ENCODE measurements at places on chromosomes 12 and 14.

DNA sequence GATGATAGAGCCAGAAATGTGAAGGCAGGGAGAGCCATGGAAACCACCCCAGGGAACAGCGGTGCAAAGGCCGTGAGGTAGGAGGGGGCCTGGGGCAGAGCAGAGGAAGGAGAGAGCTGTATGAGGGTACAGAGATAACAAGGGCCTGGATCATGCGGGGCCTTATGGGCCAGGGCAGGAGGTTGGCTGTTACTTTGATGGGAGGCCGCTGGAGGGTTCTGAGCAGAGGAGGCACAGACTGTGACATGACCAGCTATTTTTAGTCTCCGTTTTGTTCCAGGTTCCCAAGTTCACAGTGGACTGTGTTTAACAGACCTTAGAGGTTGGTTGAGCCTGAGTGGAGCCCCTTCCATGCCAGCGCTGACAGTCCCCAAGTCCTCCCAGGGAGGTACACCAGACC lies 118.6 kb downstream of the GCH1 start:
- DNase-seq, result peak; percentile 26

DNA sequence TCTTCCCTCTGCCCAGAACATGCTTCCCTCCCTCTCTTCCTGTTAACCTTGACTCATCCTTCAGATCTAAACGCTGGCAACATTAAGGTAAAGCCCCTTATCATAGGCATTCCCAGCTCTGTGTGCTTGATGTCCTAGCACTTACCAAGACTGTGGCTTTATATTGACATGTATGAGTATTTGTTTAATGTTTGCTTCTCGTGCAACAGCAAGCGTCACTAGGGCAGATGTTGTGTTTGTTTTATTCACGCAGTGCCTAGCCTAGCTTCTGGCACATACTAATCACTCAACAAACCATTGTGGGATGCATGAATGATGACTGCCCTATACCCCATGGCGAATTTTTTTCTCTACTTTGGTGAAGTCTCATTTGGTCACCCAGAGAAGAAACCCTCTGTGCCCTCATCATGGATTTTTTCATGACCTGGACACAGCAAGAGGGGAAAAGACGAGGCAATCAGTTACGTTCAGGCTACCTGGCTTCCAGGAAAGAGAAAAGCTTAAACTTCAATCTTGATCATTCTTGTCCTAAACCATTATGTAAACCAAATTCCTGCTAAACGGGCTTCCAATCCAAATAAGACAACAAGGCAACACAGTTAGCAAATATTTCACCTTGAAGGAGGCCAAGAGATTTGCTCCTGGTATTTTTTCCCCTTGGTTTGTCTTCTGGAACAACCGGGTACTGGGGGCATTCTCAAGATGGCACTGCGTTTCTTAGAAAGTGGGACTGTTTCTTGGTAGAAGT lies 47.9 kb upstream of the SOCS2 start:
- no peak for DNase-seq

GRCh38 chr12:32549675-32550079 lies 129.4 kb upstream of the DNM1L start:
- DNase-seq, result no peak

DNA sequence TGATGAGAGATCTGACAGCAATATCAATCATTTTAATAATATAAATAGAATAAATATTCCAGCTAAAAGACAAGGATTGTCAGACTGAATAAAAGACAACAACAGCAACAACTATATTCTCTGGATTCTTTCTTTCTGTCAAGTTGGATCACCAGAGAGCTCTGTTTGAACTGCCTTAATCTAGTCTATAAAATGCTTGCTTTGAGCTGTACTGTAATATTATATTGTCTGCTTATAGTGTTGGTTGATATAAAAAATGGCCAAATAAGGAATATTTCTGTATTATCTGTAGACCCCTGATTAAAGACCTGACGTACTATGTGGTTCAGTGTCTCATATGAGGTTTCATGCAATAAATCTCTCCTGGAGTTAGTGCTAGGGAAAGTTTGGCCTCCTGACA lies 46.3 kb upstream of the CSRP2 start:
- no peak for DNase-seq

GRCh38 chr12:124554429-124555029 lies 12.9 kb downstream of the NCOR2 start:
- DNase-seq, result no peak

- peak; percentile 92 for DNase-seq
Measured at GRCh38 chr14:92686900-92687427, 61.5 kb downstream of the LGMN start.

GRCh38 chr12:51000245-51000644 lies 25.9 kb downstream of the SLC11A2 start:
- DNase-seq, result no peak

- DNase-seq, result no peak
Measured at GRCh38 chr14:88848571-88848970, 24.1 kb downstream of the TTC8 start.

DNA sequence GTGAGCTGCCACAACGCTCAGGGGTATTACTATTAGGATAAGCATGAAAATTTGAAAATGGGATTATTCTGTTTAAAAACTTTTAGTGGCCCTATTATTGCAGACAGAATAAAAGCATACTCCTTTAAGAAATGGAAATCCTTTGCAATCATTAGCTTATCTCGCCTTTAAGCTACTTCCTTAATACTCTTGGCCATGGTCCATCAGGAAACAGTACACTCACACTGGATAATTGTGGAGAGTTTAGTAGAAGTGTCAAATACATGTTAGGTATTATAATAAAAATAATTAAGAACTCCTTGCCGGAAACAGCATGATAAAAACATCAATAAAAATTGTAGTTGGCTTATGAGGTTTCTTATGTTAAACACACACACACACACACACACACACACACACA lies 100.4 kb upstream of the PPFIA2 start:
- DNase-seq, result no peak

DNA sequence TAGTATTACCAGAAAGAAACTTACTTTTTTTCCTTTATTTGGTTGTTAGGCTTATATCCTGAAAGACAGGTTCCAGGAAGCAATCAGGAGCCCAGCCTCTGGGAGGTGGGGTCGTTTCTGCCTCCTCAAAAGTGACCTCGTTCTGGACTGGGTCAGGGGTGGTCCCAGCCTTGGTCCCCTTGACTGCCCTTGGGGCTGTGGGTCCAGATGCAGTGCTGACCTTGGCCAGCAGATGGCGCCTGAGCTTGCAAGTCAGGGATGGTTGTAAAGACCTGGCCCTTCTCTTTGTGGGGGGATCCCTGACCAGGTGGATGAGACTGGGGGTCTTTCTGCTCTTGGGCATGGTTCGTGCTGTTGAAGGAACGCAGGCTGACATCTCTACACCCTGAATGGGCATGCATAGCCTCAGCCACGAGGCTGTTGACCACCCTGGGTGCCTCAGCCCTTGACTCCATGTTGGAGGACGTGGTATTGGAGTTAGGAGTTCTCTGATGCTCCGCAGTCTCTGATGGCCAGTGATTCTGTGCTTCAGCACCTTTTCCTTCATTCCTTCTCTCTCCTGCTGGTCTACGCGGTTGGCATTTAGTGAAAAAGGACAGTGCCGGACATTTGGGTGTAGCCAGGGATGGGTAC lies 62.4 kb downstream of the ADCK1 start:
- DNase-seq, result peak; percentile 77

- DNase-seq, result no peak
Measured at GRCh38 chr14:82655770-82656169, 1122.1 kb upstream of the SEL1L start.

- no peak for DNase-seq
Measured at GRCh38 chr14:77181603-77182437, at the start of gene TMEM63C. Gene TMEM63C, plus strand, starts transcription at chr14:77181798. Its CDS starts 37,016 bp downstream, at chr14:77218814.

- DNase-seq, result no peak
Measured at GRCh38 chr12:65694130-65694529, 130.2 kb upstream of the HMGA2 start.

Measured in left forelimb (tissue), 1 donor.